ENCODE measurements at places on chromosomes 16 and 17. TPM values are rescaled to one million over a fixed set of nuclear protein-coding genes. Genes with fewer than 3 reads are reported as not detected.

DNA sequence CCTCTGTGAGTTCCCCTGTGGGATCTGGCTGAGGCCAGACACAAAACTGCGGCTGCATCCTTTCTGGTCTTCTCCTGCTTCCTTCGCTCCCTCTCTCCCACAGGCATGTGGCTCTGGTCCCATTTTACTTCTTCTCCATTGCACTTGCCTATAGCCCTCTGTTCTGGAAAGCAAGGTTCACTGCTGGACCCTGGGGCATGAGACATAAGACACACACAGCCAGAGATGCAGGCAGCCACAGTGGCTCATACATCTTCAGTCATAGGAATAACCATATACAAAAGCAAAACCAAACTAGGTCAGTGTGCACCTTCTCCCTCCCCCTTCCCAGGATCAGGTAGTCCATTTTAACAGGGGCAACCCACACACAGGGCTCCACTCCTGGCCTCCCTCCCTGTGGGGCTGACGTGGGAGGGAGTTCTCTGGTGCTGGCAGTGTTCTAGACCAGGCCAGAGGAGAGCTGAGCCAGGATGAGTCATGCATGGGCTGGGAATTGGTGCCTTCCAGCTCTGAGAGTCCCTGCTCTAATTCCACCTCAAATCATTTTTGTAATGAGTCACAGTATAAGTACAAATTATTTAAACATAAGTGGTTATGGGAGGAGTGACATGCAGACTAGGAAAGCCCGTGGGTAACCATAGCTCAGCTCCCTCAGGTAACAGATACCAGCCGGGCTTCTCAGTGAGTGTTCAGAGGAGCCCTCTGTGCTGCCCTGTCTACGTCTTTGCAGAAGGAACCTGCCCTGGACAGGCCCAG, 58.0 kb downstream of the ASIC2 start:
- peak; percentile 40 for DNase-seq

DNA sequence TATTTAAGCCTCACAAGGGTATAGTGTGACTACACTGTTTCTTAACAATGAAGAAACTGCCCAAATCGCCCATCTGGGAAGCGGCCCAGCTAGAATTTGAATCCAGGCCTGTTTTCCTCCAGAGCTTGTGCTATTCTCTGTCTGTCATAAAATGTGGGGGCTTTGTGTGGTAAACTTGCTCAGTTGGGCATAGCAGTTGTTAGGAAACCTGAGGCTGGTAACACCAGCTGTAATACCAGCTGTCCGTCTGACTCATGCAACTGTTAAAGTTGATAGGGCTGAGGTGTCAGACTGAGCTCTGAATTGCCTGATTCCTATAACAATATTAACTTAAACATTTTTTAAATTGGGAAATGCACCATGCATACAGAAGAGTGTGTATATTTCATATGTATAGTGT, 9.3 kb downstream of the NOD2 start:
- DNase-seq, result no peak

DNA sequence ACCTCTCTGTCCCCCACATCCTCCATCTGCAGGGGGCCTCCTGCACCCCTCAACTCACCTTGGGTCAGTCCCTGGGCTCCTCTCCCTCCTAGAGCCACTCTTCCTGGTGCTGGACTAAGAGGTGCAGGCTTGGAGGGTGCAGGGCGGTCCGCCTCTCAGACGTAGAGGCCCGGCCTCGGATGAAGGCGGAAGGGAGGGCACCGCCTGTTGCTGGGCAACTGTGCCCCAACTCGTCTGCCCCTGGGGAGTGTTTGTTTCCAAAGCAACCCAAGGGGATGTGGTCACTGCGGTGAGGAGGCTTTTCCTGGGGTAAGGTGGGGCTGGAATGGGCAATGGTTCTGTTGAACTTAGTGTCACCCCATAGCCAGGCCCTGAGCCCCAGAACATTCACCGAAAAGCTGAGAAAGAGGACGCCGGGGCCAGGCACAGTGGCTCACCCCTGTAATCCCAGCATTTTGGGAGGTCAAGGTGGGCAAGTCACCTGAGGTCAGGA, at the start of gene C16orf54:
Gene C16orf54 (minus strand): TSS at position 138 of the 493 bp plus-strand sequence. CDS start 1,039 bp downstream, outside the sequence.
- DNase-seq, result no peak

GRCh38 chr16:80459331-80459777, 81.4 kb upstream of the DYNLRB2 start:
- DNase-seq, result no peak

GRCh38 chr17:44906010-44906646, 6.9 kb upstream of the EFTUD2 start:
- no peak for DNase-seq

The MT4 gene
- total RNA-seq, result not detected

The RAB11FIP4 gene
- total RNA-seq, result 9.1 TPM

Data from epithelial cell of proximal tubule (primary cell).